ENCODE measurements at places on chromosomes 16 and 17. TPM values are rescaled to one million over a fixed set of nuclear protein-coding genes. Genes with fewer than 3 reads are reported as not detected.
A peak's percentile ranks its signal among the peaks of the same experiment; 100 is the strongest.

- DNase-seq, result no peak
Measured at GRCh38 chr17:61400717-61401388, 1.2 kb downstream of the TBX2 start.

- no peak for DNase-seq
Measured at GRCh38 chr17:42068979-42069378, 18.6 kb upstream of the C17orf113 start.

RNF222 gene
- total RNA-seq, result 0.18 TPM

GRCh38 chr17:81101614-81102306, 63.5 kb upstream of the PVALEF start:
- DNase-seq, result peak; percentile 97

GRCh38 chr16:57574646-57575467, 32.4 kb downstream of the ADGRG5 start:
- no peak for DNase-seq

DNA sequence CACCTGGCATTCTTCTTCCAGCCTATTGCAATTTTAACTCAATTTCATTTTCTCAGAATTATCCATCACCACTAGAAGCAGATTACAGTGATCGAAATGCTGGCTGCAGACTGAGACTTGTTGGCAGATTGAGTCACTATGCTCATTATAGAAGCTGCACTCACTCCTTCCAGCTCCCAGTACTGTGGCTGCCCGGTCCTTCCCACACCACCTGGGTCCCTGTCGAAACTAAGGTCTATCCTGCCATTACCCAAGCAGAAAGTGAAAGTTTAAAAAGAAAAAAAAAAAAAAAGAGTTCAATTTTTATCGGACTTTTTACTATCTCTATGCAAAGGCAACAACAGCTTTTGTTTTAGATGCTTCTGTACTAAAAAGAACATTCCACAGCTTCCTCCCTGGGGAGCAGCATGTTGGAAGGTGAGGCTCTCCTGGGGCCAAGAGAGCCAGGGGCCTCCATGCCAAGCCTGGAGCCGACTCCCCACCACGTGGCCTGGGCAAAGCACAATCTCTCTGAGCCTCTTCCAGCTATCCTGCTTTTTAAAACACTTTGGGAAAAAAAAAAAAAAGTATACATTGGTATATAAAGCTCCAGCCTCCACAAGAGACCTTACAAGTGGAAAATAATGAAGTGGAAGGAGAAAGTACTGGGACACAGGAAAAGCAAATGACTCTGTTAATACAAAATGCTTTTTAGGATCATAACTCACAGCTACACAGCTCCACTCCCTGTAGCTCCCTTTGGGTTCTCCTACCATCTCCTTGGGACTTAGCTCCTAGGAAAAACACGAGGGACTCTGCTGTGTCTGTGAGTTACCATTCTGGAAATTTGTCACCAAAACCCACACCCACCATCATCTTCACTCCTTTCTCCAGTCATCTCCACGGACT, 77.8 kb downstream of the USP31 start:
- no peak for DNase-seq

DNA sequence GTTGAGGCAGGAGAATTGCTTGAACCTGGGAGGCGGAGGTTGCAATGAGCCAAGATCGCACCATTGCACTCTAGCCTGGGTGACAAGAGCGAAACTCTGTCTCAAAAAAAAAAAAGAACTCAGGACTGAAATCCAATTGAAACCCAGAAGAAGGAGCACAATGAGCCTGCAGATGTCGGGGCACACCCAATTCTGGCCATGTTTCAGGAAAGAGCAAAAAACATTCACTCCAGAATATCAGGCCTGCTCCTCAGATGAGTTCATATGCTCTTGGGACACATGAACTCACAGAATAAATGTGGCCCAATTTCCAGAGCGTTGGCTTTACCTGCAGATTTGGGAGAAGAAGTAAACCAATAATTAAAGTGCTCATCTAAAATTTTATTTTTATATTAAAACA, 3.0 kb upstream of the CMTM2 start:
- no peak for DNase-seq

DNA sequence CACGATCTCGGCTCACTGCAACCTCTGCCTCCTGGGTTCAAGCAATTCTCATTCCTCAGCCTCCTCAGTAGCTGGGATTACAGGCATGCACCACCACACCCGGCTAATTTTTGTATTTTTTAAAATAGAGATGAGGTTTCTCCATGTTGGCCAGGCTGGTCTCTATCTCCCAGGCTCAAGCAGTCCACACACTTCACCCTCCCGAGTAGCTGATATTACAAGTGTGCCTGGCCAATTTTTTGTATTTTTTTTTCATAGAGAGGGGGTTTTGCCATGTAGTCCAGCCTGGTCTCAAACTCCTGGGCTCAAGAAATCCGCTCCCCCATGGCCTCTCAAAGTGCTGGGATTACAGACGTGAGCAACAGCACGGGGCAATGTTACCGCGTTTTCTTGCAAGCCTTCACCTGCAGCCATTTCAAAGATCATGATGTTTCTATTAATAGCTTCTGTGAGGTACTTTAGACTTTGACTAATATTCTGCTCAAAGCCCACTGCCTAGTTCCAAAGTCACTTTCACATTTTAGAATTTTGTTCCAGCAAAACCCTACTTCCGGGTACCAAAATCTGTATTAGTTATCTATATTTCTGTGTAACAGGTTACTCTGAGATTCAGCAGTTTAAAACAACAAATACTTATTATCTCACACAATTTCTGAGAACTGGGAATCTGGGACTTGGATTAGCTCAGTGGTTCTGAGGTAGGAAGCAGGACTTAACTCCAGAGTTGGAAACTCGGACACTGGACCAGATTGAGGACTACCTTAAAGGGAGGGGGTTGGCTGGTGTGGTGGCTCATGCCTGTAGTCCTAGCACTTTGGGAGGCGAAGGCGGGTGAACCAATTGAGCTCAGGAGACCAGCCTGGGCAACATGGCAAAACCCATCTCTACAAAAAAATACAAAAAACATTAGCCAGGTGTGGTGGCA, 12.0 kb upstream of the MED13 start:
- DNase-seq, result no peak

DNA sequence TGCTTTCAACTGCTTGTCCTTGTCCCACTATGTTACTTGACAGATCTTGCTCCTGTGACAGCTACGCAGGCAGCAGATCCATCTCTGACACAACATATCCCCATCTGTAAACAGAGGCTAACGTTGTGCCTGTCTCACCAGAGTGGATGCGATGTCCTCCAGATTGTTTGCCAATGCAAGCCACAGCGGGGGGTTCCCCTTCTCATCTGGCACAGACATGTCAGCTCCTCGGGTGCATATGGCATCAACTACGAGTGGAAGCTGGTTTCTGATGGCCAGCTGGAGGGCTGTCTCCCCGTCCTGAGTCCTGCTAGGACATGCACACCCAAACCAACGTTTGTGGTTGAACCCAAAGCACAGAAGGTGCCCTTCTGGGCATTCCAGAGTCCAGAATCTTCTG, 39.0 kb downstream of the CYB5D2 start:
- DNase-seq, result no peak

MMP28 gene
- 0.74 TPM for total RNA-seq

DNA sequence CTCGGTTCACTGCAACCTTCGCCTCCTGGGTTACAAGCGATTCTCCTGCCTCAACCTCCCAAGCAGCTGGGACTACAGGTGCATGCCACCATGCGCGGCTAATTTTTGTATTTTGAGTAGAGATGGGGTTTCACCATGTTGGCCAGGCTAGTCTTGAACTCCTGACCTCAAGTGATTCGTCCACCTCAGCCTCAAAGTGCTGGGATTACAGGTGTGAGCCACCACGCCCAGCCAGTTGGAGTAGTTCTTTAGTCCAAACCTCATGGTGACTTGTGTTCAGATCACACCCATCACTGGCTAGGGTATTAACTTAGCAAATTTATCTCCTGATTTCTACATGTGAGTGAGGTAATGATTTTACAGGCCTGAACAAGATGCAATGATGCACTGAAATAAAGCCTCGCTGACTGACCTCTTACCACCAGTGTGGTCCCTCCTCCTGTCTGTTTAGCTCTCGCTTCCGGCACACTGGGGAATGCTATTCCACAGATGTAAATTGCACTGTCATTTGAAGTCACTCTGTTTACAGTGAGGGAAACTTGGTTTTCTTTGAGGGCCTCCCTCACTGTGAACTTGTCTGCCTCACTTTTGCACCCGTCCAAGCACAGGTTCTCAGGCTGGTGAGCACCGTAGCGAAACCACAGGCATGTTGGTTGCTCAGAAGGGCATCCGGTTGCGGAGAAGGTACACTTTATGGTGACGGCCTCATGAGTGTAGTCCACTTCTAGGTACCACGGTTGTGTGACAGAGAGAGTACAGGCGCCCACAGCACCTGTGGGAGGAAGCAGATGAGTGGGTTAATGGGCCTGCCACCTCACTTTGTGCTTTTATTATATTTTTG, 5.5 kb downstream of the IGSF6 start:
- peak; percentile 69 for DNase-seq

DNA sequence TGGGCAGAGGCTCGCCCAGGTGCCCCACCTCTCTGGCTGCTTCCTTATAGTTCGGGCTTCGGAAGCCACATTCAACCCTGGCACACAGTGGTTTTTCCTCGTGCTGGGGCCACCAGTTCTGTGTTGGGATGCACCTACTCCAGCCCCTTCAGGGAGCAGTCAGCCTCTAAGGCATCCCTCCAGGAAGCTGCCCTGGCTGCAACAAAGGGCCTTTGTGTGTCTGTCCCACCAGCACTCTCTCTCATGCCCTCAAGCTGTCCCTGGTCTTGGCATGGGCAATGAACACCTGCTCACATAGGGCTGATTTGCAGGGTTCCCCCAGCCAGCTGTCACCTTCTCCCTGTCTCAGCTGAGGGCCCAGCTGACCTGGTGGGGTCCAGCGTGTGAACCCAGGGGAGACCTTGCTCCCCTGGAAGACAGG, 754 bp upstream of the NOXO1 start:
- no peak for DNase-seq

Data from activated naive CD4-positive, alpha-beta T cell treated with anti-CD3 and anti-CD28 coated beads, Interleukin-2, amount 50 U/mL, for 72 hours (primary cell).